ENCODE measurements at places on chromosomes 1 and 21.

DNA sequence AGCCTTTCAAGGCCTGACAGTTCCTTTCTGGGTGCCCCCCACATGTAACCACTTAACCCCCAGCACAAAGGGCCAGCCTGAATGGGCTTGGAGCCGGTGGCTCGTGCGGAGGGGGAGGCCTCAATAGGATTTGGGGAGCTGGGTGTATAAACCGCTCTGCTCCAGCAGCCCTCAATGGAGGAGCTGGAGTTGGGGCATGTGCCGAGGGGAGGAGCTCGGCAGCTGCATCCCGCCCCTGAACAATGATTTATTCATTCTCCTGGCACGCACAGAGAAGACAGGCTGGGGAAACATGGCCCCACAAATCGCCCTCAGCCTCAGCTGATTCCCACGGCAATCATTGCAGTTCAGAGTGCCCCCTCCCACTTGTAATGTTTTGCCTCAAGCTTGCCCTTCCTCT, 6.9 kb upstream of the C1orf216 start:
- DNase-seq, result no peak

DNA sequence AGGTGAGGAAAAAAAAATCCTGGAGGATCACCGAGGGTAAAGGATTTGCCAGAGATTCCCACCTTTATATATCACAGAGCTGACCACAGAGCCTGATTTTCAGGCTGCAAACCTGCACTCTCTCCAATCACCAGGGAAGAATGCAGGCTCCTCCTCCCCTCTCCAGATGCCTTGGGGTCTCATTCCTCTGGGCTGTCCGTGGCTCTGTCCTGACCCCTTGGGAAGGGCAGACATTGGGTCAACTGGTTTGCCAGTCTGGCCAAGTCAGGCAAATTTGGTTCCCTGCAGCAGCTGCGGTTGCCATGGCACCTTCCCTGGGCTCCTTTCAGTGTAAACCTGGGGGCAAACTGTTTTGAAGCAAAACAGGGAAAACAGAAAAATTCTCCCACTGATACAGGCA, 11.6 kb upstream of the OPRD1 start:
- no peak for DNase-seq

DNA sequence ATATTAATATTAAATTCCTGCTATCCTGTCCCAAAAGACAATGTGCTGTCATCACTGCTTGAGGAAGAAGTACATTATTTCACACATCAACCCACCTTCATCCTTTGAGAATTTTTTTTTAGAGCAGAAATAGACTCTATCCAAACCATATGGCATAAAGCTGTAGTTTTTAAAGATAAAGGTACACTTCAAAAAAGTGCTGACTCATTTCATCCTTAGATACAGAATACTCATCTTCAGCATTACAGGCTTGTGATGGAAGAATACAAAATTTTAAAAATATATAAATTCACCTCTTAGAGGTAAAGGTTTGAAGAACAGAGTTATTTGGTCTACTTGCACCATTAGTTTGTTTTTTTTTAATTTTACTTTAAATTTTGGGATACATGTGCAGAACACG, 126.7 kb upstream of the ERG start:
- no peak for DNase-seq

DNA sequence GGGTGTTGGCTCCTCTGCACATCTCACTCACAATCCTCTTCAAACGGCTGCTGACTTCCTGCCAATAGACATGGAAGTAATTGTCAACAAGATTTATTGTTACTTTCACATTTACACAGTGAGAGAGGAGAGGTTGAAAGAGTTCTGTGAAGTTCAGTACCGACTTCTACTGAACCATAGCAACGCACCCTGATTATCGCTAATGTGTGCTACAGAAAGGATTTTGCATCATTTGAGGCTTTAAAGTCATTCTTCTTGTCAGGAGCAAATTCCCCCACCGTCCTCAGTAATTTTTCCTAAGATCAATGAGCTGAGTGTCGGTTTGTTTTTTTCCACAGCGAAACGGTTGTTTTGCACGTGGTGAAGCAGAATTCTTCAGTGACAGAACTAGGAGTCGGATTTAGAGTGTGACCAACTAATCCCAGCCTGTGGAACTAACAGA, 361.0 kb downstream of the ADGRL2 start:
- DNase-seq, result no peak

DNA sequence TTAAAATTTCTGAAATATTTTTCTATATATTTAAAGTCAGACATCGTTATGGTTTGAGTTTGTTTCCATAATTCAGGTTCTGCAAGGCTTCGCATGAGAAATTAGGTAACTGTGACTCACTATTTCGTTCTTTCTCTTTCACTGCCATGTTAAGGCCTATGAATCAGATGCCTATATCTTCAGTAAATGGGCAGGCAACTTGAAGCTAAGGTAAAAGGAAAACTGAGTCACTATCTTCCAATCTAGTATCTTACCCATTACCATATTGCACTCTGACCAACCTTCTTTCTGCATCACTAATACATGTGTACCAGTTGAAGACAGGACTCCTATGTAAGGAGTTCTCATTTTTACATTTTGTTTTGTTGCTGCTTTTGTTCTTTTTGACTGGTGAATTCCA, 37.8 kb downstream of the PYHIN1 start:
- no peak for DNase-seq

- DNase-seq, result no peak
These were observed 5.2 kb downstream of the PLA2G2D start for GRCh38 chr1:20114021-20114648.

GRCh38 chr1:204806943-204807687, 63.5 kb upstream of the NFASC start:
- DNase-seq, result peak; percentile 95

DNA sequence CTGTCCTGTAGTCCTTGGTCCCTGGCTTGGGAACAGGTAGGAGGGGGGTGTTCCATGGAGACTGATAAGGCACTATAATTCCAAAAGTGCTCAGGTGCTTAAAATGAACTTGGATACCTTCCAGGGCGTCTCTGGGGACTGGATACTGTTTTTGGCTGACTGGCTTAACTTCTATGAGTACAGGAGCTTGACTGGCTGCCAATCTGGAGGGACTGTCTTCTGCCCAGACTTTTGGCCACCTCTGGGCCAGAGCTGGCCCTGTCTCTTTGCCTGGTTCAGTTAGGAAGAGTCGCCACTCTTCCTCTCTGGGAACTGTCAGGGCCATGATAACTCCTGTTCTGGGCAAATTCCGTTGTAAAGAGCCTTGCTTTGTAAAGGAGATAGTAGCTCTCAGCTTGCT, 407.0 kb downstream of the TGFB2 start:
- DNase-seq, result no peak

DNA sequence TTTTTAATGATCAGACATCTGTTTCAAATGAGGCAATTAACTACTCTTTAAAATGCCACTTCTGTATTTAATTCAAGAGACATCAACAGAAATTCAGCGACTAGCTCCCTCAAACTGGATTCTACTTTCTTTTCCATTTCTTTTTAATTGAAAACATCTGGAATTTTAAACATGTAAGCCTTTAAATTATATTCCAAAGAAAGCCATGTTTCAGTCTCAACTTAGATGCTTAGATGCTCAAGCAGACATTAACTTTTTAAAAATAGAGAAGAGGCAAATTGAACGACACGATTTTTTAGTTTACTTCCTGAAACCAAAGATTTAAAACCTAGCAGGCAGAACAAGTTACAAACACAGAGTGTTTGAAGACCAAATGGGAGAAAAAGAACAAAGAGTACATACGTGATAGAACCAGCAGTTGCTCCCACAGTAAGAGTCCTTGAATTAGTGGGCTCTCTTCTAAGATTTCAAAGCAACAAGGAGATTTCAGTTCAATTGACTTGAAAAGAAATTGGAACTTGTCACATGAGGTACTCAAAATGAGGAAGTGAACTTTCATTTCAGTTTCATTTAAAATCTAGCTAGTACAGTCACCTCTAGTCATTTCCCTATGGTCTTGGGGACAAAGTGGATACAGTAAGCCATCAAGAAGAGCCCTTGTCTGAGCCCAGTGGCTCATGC, at the start of gene CTSS:
Gene CTSS, minus strand, starts transcription at position 483 of the 681 bp plus-strand sequence. CDS start 1,015 bp downstream, outside the sequence.
- no peak for DNase-seq

- no peak for DNase-seq
These were observed 95.4 kb downstream of the INTS7 start for GRCh38 chr1:211939876-211940468.

- no peak for DNase-seq
These were observed 545.7 kb downstream of the OMA1 start for GRCh38 chr1:58000821-58001220.

- DNase-seq, result no peak
These were observed 749 bp upstream of the EFHD2 start for GRCh38 chr1:15408890-15409387.

- peak; percentile 25 for DNase-seq
These were observed 253.1 kb upstream of the ADGRL4 start for GRCh38 chr1:79259390-79260336.

DNA sequence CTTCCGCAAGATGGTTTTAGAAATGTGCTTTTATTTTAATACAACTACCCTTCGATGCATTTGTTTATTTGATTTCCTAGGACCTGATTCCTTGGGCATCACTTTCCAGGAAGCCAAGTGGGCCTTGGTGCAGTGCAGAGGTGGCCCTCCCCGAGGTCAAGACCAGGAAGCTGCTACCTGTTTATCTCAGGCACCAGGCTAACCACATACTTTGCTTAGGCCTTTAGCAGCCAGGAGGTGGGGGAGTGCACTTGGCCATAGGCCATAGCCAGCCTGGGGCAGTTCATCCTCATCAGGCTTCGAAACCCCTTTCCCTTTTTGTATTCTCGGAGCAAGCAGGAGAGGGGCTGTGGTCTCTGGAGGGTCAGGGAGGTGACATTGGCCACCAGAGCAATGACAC, 45.4 kb downstream of the SMYD2 start:
- no peak for DNase-seq

DNA sequence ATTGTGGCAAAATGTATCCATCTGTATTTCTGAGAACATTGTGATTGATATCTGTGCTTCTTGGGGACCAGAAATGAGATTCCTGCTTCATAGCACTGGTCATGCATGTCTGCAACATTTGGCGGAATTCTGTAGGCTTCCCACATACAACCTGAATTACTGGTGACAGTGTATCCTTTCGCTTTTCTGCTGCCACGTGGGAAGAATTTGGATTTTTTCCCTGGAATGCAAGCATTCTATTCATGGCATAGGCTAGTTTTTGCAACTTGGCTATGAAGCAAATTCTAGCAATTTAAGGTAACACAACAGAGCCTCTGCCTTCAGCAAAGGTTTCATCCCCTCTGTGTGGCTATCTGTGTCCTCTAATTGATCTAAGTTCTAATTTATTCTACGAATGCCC, 85.9 kb downstream of the BCAR3 start:
- DNase-seq, result no peak

DNA sequence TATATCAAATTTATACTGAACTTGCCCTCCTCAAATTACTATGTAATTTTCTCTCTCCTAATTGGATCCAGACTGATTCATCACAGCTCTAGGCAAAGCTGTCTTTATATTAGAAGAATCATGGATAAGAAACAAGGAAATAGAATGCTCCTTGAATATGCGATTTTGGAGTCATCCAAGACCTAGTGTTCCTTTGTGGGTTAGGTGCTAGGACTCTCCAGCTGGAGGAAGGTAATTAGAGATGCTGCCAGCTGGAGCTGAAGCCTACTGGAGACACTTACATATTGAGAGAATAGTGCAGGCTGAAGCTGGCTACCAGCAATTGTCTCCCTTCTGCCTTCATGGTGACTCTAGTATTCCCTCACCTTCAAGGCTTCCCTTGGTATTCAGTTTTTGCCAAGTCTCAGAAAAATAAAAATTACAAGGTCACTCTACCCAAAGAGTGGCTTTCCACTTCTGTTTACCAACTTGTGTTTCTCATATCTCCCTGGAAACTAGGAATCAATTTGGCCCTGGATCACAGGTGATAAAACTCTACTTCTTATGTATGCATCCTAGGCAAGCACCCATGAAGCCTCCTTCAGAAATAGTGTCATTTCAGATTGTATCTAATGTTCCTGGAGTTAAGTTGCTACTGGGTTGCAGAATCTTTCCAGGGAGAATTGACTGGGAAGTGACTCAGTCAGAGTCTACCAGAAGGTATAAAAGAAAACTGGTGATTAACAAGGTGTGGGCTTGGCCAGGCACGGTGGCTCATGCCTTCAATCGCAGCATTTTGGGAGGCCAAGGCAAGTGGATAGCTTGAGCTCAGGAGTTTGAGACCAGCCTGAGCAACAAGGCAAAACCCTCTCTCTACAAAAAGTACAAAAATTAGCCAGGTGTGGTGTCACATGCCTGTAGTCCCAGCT, 24.4 kb upstream of the DOCK7 start:
- no peak for DNase-seq

DNA sequence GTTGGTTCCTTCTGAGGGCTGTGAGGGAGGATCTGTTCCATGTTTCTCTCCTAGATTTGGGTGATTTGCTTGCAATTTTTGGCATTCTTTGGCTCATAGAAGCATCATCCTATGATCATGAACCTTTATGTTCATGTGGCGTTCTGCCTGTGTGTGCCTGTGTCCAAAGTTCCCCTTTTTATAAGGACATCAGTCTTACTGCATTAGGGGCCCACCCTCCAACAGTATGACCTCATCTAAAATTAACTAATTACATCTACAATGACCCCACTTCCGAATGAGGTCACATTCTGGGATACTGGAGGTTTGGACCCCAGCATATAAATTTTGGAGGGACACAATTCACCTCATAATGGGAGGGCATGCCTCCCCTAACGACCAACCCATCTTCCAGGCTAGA, 12.8 kb upstream of the CAMK1G start:
- no peak for DNase-seq

DNA sequence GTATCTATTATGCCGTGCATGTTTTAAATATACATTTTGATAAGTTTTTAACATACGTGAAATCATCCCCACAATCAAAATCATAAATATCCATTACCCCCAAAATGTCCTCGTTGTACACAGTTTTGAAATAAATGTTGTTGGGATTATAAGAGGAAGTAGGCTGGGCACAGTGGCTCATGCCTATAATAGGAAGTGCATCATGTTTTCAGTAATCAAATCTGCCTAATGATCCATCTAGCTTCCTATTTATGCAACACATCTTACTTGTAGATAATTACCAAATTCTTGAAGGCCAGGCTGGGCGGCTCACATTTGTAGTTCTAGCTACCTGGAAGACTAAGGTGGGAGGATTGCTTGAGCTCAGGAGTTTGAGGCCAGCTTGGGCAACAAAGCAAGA, 15.0 kb upstream of the IFNGR2 start:
- no peak for DNase-seq

DNA sequence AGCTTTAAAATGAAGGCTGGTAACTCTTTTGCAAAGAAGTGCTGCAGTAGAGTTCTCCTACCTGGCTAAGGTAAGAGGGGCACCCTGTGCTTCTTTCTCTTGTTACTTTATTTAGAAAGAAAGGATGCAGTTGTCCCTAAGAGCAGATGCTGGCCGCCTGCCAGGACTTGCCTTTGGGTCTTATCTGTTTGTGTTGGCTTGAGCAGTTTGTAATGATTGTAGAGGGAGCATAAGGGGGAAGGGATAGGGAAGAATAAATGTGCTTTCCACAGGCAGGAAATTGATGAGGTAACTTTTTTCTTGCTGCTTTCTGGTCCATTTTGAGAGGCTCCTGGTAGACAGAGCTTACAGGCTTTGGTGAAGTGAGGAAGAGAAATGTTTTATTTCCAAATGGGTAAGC, 229.6 kb downstream of the HHAT start:
- DNase-seq, result no peak

- no peak for DNase-seq
These were observed 42.5 kb downstream of the PTPRF start for GRCh38 chr1:43573066-43573800.

- no peak for DNase-seq
These were observed 281.3 kb upstream of the ZP4 start for GRCh38 chr1:238171985-238172384.

GRCh38 chr1:196078691-196079090, 529.5 kb downstream of the KCNT2 start:
- no peak for DNase-seq

- DNase-seq, result no peak
These were observed 808.6 kb upstream of the ADGRL4 start for GRCh38 chr1:79815115-79815514.

GRCh38 chr1:21586222-21586621, 77.0 kb downstream of the ALPL start:
- DNase-seq, result peak; percentile 91
